ENCODE measurements at places on chromosomes 6 and 20. TPM values are rescaled to one million over a fixed set of nuclear protein-coding genes. Genes with fewer than 3 reads are reported as not detected.

Gene C20orf204
- under 0.01 TPM for total RNA-seq

Gene CALHM5
- 0.04 TPM for total RNA-seq

Gene ABHD16A
- total RNA-seq = 27.8 TPM

Gene SASH1
- 3.0 TPM for total RNA-seq

Gene LY6G5C
- 0.76 TPM for total RNA-seq

Gene HM13
- total RNA-seq = 61.0 TPM

Gene MLN
- not detected for total RNA-seq

Gene C6orf163
- total RNA-seq = 2.5 TPM

Gene ZC2HC1B
- total RNA-seq = not detected

Gene DSP
- 168 TPM for total RNA-seq

Gene LTB
- 1.5 TPM for total RNA-seq

Gene GTF3C6
- total RNA-seq = 60.2 TPM

Gene TMEM244
- total RNA-seq = not detected

Gene CD24
- 175 TPM for total RNA-seq

Gene C6orf141
- 21.5 TPM for total RNA-seq

Gene RPRD1B
- total RNA-seq = 18.1 TPM

Gene LCA5
- 1.9 TPM for total RNA-seq

Gene SUMO4
- 0.16 TPM for total RNA-seq

Gene HSPA1L
- total RNA-seq = 0.62 TPM

Gene RBM12
- 27.3 TPM for total RNA-seq

Gene BMP2
- 5.6 TPM for total RNA-seq

Gene OXT
- total RNA-seq = not detected

Gene MAP7
- total RNA-seq = 17.7 TPM

Gene CTAGE9
- not detected for total RNA-seq

Gene SLC2A10
- total RNA-seq = 0.16 TPM

Gene BPIFB2
- not detected for total RNA-seq

Gene BRPF3
- 2.5 TPM for total RNA-seq

Gene ZNF165
- total RNA-seq = 4.7 TPM

Gene CNBD2
- 2.2 TPM for total RNA-seq

Gene TRAM2
- total RNA-seq = 14.8 TPM

Gene TFEB
- total RNA-seq = 8.0 TPM

Gene ECT2L
- not detected for total RNA-seq

Gene TCF21
- total RNA-seq = not detected

Gene CLVS2
- total RNA-seq = not detected

Gene CSNK2B
- 316 TPM for total RNA-seq

Gene GINM1
- 42.6 TPM for total RNA-seq

Gene BPIFA1
- total RNA-seq = not detected

Gene SFTA2
- not detected for total RNA-seq

Gene RBPJL
- not detected for total RNA-seq

Gene PTGIS
- not detected for total RNA-seq

Gene SIRPD
- total RNA-seq = not detected

Gene PRELID3B
- 65.5 TPM for total RNA-seq

Gene SDCBP2
- 11.3 TPM for total RNA-seq

Gene SMLR1
- not detected for total RNA-seq

Gene PI3
- total RNA-seq = 11.0 TPM

Gene MOCS1
- 6.2 TPM for total RNA-seq

Gene SOBP
- 0.19 TPM for total RNA-seq

Gene ACSS1
- 3.9 TPM for total RNA-seq

Gene DCBLD1
- total RNA-seq = 29.3 TPM

Gene LIN28B
- not detected for total RNA-seq

Gene CENPB
- total RNA-seq = 84.6 TPM

Gene ADAM33
- 0.04 TPM for total RNA-seq

Gene TGIF2
- 8.0 TPM for total RNA-seq

Data from hair follicular keratinocyte (primary cell).